ENCODE measurements at places on chromosomes 1 and 21.
A peak's percentile ranks its signal among the peaks of the same experiment; 100 is the strongest.

DNA sequence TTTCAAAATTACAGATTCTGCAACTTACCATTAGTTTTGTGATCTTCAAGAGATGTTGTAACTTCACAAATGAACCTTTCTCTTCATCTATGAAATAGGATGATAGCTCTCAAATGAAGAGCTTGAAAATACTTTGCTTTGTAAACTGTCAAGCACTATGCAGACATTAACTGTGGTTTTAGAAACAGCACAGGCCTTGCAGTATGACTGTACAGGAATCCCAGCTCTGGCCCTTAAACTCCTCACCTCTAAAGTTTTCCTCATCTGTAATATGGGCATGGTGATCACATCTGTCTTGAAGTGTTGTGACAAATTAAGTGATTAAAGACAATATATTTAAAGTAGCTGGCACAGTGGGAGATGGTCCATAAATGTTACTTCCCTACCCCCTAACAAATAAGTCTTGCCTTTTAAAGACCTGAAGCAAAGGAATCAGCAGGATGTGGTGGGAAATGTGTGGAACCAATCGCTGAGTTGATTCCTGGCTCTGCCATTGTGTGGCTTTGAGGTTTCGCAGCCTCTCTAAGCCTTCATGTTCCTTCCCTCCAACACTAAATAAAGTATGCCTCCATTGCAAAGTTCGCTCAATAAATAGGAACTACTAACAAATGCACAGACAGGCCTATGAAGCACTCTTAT, 5.5 kb upstream of the PTP4A2 start:
- no peak for DNase-seq

- DNase-seq, result no peak
These were observed 89.8 kb upstream of the KCNE2 start for GRCh38 chr21:34274001-34274400.

GRCh38 chr21:32585970-32586369, 647 bp upstream of the TCP10L start:
- DNase-seq, result no peak

- no peak for DNase-seq
These were observed 43.9 kb upstream of the SGIP1 start for GRCh38 chr1:66489972-66490601.

- no peak for DNase-seq
These were observed 15.9 kb upstream of the PADI1 start for GRCh38 chr1:17188889-17189631.

- DNase-seq, result no peak
These were observed 61.8 kb upstream of the GRHL3 start for GRCh38 chr1:24257373-24257772.

DNA sequence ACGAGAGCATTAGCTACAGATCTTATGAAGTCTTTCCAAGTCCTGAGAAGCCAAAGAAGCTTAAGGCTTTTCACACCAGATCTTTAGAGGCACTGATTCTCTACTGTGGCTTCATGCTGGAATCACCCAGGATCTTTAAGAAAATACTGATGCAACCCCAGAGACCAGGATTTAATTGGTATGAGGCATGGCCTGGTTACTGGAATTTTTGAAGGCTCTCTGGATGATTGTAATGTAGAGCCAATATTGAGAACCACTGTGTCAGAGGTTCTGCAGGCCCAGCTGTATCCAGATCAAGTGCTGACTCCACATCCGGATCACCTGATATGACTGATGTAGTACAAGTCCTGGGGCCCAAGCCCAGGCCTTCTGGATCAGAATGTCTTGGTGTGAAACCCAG, 105.7 kb downstream of the PLPPR5 start:
- DNase-seq, result no peak

DNA sequence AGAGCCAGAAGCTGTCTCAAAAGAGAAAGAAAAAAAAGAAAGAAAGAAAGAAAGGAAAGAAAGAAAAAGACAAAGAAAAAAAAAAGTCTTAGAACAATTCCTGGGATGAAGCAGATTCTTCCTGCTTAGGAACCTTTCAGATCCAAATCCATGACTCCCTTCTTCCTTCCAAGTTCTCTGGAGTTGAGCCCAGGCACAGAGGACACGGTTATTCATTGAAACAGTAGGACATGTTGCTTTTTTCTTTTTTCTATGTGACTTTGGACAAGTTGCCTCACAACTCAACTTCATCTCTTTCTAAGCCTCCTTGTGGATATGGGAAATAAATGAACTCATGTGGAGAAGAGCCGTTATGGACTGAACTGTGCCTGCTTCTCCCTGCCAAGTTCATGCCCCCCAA, 14.7 kb upstream of the TNFRSF8 start:
- DNase-seq, result no peak

DNA sequence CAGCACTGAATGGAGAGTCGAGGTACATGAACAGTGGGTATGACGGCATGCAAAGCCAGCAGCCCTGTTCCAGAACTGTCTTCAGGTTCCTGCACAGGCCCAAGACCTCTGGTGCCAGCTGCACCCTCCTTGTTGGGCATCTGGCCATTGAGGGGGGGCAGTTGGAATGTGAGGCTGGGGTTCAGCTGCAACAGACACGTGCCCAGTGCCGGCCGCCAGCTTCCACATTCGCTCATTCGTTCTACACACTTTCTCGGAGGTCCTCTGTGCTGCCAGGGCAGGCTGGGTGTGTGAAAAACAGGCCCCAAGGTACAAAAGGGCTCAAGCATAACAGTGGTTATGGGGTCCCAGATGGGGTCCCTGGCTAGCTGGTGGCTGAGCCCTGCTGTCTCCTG, 37.9 kb upstream of the SLC19A1 start:
- DNase-seq, result no peak

DNA sequence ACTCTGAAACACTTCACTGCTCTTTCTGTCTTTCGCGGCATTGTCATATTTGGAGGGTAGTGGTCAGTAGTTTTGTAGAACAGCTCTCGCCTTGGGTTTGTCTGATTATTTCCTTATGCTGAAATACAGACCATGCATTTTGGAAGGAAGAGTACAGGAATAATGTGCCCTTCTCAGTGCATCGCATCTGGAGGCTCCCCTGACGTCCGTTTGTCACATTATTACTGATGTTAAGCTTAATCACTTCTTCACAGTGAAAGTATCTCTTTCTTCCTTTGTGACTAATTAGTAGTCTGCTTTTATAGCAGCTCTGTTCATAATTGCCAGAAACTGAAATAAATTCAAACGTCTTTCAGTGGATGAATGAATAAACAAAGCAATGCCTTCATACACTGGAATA, 85.7 kb upstream of the CXADR start:
- no peak for DNase-seq

- DNase-seq, result peak; percentile 100
These were observed at the start of the genes GNG5 and SPATA1 for GRCh38 chr1:84506002-84506728. GNG5 (minus strand) TSS chr1:84506581; CDS start chr1:84506091, 490 bp downstream. SPATA1 (plus strand) TSS chr1:84506386; CDS start chr1:84516360, 9,974 bp downstream.

DNA sequence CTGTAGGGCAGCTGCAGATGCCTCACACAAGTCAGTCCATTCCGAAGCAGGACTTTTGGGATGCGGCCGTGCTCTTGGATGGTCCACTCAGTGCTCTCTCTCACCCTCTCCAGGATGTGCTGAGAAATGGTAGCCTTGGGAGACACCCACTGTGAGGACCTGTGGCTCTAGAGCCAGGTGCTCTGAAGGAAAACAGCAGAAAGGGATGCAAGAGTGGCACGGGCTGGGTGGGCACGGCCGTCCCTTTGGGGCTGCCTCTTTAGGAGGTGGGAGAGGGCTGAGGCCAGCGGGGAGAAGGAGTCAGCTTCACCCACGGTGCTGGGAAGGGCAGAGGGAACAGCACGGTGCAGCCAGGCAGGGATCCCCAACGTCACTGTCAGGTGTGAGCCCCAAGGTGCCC, 106.1 kb downstream of the RIPK4 start:
- no peak for DNase-seq

DNA sequence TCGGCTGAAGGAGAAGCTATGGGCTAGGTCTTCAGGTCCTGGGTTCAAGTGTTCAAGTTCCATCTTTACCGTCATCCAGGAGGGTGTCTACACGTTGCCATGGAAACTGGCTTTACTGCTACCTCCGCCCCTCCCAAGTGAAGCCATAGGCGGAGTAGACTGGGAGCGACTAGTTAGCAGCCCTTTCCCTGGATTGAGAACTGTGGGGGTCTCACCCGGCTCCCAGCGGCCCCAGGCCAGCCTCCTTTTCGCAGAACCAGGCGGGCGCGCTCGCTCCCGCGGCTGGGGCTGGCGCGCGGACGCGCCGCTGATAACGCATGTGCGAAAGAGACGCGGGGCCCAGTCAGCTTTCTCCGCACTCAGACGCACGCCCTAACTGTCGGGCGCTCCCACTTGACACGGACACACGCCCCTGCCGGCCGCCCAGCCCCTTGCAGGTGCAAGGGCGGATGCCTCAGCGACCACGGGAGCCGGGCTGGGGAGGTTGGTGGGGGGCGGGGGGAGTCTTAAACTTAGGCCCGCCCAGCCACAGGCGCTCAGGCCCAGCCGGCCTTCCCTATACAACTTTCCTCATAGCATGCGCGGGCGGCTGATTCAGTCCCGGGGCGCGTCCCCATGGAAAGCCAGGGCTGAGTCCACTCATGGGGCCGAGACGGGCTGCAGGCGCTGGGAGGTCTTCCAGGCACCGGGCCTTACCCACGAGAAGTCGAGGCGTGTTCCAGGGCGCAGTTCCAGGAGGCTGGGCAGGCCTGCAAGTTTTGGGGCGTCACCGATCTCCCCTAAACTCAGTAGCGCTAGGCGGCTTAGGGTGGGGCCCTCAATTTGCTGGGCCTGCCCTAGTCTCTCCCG, 7.4 kb downstream of the EFNA4 start:
- peak; percentile 84 for DNase-seq

GRCh38 chr1:53562291-53562980, 103.2 kb downstream of the DMRTB1 start:
- peak; percentile 55 for DNase-seq

DNA sequence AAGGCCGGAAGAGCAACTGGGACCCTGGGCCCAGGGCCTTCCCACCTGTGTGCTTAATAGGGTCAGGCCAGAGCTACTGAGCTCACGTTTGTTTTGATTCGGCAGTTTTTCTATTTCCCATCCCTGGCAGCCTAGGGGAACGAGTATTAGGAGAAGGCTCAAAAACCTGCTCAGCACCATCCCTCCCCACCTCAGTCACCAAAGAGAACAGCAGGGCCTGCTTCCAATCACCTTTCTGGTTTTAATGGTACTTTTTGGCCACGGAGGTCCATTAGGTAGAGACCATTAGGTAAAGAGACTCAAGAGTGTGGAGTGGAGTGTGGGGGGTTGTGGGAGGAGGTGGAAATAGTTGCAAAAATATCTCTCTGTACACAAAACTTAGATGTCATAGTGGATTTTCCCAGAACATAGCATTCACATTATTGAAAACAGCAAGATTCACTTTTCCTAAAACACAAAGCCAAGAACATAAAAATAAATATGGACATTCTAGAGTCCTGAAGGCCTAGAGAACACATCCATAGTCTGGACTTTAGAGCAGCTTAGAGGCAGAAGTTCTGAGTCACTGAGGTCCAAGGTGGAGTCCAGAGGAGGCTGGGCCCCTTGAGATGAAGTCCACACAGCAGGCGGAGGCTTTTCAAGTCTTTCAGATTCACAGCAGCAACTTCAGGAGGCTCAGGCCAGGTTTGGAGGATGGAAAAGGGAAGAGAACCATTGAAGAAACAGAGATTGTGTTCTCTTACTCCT, 19.5 kb downstream of the NUAK2 start:
- no peak for DNase-seq

DNA sequence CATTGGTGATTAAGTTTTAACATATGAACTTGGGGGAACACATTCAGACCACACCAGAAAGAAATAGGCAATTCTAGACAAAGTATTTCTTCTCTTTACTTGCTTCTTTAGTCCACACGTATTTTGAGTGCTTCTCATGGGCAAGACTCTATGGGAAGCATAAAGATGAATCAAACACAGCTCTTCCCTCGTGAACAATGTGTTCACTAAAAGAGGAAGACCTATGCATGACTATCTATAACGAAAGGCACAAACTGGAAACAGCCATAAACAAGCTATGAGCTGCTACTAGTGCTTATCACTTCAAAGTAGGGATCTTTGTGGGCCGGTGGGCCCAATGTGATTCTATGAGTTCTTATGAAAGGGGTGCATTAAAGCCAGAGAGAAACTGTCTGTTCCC, 53.0 kb upstream of the PRDX6 start:
- no peak for DNase-seq

DNA sequence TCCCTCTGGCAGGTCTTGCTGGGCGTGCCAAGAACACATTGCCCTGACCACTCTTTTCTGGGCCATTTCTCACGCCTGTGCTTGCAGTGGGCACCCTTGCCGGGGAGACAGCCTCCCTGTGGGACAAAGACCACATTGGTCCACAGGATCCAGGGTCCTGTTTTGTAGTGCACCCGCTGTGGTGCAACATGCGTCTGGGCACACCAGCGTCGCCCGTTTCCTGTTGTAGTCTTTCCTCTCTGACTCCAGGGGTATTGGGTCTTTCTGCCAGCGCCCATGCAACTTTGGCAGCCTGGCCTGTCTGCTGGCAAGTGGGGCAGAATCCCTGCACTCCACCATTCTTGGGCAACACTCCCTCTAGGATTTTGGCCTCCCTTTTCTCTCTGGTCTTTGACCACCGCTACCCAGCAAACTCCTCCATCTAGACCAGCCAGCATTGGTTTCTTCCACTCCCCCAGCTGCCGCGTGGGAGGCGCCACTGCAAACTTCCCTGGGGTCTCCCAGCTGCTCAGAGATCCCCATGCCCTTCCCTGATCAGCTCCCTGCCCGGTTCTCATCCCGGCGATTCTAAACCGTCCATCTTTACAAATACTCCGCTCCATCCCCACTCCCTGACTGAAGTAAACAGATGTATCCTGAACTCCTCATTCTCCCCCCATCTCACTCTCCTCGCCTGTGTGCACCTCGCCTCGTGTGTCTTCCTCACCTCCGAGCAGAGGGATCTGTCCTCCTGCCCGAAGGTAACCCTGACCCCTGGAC, 1.2 kb upstream of the TPRG1L start:
- no peak for DNase-seq

DNA sequence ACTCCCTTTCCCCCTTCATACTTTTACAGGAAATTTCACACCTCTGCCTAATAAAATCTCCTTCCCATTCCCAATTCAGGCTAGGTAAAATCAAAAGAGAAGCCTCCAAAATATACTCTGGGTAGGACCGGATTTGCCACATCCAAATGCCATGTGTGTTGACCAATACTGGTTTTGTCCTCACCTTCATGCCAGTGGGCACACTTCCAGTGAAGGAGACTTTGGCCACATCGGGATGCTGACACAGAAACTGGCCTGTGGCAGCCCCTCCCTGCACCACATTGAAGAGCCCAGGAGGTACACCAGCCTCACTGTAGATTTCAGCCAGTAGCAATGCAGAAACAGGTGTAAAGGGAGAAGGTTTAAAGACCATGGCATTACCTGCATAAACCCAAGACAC, 18.1 kb downstream of the ALDH9A1 start:
- DNase-seq, result no peak

DNA sequence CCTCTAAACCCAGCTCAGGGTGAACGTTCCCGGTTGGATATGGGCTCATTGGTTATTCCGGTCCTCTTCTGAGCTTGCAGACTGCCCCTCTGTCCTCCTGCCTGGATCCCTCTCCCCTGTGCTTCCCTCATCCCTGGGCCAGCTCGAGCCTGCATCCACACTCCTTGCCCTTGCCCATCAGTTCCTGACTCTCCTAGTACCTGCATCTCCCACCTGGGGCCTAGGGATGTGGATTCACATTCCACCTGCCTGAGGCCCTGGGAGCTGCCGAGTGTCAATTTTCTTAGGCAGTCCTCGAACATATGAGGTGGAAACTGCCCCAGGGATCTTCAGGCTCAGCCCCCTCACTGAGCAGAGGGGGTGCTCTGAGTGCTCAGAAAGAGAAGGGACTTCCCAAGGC, 252.2 kb downstream of the GRIK3 start:
- no peak for DNase-seq

- DNase-seq, result peak; percentile 29
These were observed 21.4 kb downstream of the RUNX3 start for GRCh38 chr1:24908591-24909259.

GRCh38 chr21:34715518-34715917, 46.7 kb downstream of the CLIC6 start:
- no peak for DNase-seq

- DNase-seq, result no peak
These were observed 3.3 kb downstream of the ENSA start for GRCh38 chr1:150626150-150626549.
